ENCODE measurements at places on chromosomes 3 and 15.

- DNase-seq, result no peak
Measured at GRCh38 chr3:94269763-94270162, 206.9 kb downstream of the NSUN3 start.

DNA sequence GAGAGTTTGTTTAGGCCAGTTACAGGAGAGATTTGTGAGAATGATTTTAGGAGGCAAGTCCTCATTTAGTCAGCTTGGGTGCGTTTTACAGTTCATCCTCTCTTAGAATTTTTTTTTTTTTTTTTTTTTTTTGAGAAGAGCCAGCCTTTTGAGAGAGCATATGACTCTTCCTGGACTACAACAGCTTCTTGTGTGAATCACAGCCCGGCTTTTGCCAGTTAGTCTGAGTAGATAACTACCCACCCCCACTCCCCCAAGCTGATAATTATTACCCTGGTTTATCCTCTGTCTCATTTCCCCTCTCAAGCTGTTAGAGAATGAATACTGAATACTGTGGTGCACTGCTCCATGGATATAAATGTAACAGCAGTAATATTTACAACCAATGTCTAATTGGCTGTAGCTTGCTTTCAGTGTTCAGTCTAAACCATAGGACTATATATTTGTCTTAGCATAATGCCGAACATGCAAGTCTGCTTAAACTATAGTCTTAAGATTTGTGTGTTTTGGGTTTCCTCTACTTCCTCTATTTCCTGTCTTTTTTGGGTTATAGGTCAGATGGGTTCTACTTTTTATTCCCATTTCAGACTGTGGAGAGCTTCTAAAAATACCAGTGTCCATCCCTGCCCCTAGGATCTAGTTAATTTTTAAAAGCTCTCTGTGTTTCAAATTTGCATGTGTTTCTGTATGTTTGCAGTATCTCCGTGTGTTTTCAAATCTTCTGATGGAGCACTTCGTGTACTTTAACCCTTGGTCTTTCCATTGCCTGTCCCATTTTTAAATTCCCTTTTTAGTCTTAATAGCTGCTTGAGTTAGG, 8.0 kb downstream of the CHD2 start:
- no peak for DNase-seq

- no peak for DNase-seq
Measured at GRCh38 chr3:155031186-155031585, 48.9 kb upstream of the MME start.

GRCh38 chr15:62093809-62094208, 27.0 kb downstream of the C2CD4A start:
- no peak for DNase-seq

DNA sequence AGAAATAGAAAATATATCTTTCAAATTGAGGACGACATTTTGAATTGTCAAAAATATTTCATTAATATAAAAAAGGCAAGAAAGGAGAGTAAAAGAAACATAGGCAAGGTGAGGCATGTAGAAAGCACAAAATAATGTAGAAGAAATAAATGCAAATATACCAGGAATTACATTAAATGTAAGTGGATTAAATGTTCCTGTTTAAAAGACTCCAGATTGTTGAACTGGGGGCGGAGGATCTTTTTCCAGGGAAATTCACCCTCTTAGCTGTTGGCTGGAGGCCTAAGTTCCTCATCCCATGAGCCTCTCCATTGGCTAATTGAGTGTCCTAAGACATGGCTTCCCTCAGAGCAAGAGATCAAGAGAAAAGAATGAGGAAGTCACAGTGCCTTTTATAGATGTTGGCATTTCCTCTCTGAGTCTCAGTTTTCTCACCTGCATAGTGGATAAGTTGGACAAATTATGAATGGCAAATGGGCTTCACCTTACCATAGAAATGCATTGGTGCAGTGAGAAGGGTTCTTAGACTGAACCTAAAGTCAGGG, 147.4 kb upstream of the SMAD3 start:
- no peak for DNase-seq

DNA sequence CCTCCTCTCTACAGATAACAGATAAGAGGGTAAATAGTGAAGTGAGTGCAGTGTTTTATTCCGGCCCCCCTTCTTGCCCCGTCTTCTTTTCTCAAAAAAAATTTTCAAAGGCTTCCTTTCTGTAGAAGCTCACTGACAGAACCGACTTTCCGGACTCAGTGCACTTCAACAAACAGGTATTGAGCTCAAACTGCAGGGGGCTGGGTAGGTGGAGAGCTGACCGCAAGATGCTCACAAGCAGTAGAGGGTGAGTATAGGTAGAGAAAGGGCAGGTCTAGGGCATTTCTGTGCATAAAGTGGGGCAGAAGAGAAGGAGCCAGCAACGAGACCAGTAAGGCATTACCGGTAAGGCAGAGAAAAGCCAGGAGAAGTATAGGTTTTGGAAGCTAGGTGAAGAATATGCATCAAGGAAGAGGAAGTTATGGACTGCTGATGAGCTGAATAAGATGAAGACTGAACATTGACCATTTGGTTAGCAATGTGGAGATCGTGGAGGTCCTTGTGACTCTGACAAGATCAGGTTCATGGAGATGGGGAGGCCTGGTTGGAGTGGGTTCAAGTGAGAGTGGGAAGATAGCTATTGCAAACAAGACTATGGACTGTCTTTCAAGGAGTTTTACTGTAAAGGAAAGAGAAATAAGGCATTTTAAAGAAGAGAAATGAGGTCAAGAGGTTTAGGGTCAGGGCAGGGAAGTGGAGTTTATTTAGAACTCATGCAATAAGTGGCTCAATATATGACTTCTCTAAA, 97.4 kb downstream of the ST6GAL1 start:
- DNase-seq, result no peak

GRCh38 chr3:194886836-194887235, 201.2 kb downstream of the FAM43A start:
- no peak for DNase-seq

DNA sequence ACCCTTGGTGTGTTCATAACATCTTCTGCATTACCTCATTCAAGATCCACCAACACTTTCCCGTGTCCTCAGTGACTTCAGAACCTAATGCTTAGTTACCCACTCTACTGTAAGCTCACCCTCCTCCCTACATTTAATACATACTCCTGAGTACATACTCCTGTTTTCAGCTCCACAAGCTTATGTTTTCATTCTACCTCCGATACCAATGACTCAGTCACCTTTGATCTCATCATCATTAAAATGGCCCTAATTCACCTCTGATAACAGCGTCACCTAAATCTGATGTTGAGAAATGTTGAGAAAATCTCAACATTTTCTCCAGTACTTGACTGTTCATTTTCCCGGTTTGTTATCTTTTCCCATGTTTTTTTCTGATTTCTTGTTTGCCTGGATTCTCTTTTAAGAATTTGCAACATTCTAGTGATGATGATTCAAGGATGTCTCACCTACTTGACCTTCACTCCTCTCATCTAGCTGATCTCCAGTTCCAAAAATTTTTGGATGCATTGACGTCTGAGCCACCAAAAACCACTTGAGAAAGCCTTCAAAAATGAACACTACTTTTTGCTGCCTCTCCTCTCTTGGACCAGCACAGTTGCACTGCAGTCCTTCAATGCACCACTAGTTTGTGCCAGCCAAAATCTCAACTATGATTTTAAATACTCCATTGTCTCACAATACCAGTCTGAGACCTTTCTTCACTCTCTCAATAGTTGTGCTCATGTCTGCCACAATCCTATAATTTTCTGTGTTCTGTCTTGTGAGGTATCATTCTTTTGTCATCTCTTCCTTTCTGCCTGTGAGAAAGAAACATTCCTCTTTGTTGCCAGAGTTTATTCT, 220.7 kb upstream of the SEMA6D start:
- DNase-seq, result no peak

DNA sequence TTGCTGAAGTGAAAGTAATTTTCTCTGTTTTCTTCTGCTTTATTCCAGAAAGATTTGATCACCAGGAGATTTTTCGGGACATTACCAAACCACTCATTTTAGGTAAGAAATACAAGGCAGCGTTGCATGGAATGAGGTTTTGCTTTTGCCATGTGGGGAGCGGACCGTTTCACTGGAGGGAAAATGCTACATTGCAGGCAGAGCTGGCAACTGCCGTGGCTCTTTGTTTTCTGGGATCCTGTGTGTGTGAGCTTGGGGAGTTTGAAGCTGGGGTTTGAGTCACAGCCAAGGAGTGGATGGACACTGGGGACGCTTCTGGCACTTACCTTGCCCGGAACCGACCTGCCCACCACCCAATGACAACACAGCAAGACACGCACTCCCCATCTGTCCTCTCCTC, 109.9 kb downstream of the APBA2 start:
- no peak for DNase-seq

- no peak for DNase-seq
Measured at GRCh38 chr15:53218666-53219580, 428.8 kb upstream of the ONECUT1 start.

DNA sequence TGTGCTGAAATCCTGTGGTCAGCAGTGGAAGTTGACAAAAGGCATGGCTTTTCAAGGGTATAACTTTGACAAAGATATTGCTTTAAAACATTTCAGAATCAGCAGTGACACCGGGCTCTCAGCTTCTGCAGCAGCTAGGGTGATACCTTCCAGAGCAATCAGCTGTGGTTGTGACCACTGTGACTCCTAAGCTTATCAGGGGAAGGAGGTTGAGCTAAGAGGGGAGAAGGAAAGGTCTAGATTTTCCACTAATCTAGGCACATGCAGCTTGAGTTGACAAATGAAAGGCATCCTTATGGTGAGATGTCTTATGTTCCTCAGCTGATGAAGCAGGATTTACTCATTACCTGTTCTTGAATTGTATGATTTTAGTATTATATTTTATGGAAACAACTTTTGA, 16.3 kb upstream of the LRRFIP2 start:
- DNase-seq, result no peak

DNA sequence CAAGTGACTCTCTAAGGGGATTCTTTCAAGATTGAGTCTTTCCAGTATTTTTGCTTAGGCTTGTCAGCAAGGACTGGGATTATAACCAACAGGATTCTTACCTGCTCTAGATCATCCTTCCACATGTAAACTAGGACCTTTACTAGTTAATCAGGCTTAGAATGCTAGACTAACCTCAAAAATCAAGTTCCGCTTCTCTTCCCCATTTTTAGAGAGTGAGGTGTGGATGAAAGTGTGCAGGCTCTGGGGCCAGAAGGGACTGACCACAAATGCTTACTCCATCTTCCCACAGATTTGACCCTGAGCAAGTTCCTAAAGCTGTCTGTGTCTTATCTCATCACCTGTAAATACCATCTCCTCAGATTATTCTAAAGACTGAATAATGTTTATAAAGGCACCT, 89.5 kb upstream of the IL12A start:
- no peak for DNase-seq
